ENCODE measurements at places on chromosomes 4 and X. TPM values are rescaled to one million over a fixed set of nuclear protein-coding genes. Genes with fewer than 3 reads are reported as not detected.

GRCh38 chr4:55258152-55258865, 87.7 kb upstream of the SRD5A3 start:
- no peak for DNase-seq

- DNase-seq: no peak
Observed at GRCh38 chr4:81722290-81722851, 250.7 kb upstream of the RASGEF1B start.

DNA sequence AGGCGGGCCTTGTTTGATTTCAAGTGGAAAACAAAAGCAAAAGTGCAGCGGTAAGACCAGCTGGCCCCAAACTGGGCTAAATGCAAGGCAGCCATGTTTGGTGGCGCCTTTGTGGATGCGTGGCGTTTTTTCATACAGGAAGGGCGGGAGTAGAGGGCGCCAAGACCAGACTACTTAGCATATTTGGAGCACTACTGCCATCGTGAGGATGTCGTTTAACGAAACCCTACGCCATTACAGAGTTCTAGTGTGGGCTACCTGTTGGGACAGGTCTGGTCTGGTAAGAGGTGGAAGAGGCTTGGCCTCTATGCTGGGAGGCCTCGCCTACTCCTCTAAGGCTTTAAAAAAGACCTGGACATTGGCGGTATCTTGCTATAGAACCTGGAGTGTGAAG, 230.7 kb upstream of the STK26 start:
- DNase-seq: no peak

GRCh38 chrX:153075366-153075765, 3.1 kb downstream of the PNMA6A start:
- no peak for DNase-seq

- DNase-seq: no peak
Observed at GRCh38 chr4:121457278-121457875, 76.6 kb upstream of the QRFPR start.

DNA sequence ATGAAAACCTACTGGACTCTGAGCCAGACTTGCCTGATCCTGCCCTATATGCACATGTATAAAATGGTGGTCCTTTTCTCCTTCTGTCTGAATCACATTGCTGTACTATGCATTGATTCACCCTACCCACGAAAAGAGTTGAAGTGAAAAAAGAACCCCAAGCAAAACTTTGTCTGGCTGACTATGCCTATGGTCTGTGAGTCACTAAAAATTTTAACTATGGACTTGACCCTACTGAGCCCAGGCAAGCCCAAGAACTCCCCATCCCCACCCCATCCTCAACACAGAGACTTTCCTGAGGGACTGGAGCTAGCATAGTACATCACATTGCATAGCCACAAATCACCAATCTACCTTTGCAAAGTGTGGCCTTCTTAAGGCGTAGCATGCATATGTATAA, 116.6 kb upstream of the TENM3 start:
- no peak for DNase-seq

DNA sequence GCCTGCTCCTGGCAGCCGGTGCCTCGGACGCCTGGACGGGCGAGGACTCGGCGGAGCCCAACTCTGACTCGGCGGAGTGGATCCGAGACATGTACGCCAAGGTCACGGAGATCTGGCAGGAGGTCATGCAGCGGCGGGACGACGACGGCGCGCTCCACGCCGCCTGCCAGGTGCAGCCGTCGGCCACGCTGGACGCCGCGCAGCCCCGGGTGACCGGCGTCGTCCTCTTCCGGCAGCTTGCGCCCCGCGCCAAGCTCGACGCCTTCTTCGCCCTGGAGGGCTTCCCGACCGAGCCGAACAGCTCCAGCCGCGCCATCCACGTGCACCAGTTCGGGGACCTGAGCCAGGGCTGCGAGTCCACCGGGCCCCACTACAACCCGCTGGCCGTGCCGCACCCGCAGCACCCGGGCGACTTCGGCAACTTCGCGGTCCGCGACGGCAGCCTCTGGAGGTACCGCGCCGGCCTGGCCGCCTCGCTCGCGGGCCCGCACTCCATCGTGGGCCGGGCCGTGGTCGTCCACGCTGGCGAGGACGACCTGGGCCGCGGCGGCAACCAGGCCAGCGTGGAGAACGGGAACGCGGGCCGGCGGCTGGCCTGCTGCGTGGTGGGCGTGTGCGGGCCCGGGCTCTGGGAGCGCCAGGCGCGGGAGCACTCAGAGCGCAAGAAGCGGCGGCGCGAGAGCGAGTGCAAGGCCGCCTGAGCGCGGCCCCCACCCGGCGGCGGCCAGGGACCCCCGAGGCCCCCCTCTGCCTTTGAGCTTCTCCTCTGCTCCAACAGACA, 4.4 kb downstream of the SOD3 start:
- DNase-seq: no peak

GRCh38 chr4:147247579-147247978, 233.3 kb upstream of the EDNRA start:
- DNase-seq: no peak

The FHDC1 gene
- total RNA-seq: 2.2 TPM

The CXorf38 gene
- total RNA-seq: 24.5 TPM

The HOPX gene
- total RNA-seq: 2.4 TPM

The HMGB3 gene
- 4.5 TPM for total RNA-seq

The TSPAN7 gene
- total RNA-seq: 43.7 TPM

The EFHC2 gene
- total RNA-seq: 2.5 TPM

The SLC38A5 gene
- total RNA-seq: 2.4 TPM

The UGT8 gene
- 46.5 TPM for total RNA-seq

The TIMM8A gene
- total RNA-seq: 4.3 TPM

The ESX1 gene
- not detected for total RNA-seq

Measured in tibial nerve (tissue), 4 donors.